T1000 (cell line): ENCODE measurements at places on chromosomes 7 and 10.

GRCh38 chr7:74690474-74690873 lies 33.0 kb downstream of the GTF2I start:
- no peak for DNase-seq

GRCh38 chr10:100506596-100507356 lies 12.9 kb downstream of the SEC31B start:
- peak; percentile 42 for DNase-seq

GRCh38 chr10:12975906-12976305 lies 25.6 kb downstream of the CCDC3 start:
- DNase-seq, result no peak

DNA sequence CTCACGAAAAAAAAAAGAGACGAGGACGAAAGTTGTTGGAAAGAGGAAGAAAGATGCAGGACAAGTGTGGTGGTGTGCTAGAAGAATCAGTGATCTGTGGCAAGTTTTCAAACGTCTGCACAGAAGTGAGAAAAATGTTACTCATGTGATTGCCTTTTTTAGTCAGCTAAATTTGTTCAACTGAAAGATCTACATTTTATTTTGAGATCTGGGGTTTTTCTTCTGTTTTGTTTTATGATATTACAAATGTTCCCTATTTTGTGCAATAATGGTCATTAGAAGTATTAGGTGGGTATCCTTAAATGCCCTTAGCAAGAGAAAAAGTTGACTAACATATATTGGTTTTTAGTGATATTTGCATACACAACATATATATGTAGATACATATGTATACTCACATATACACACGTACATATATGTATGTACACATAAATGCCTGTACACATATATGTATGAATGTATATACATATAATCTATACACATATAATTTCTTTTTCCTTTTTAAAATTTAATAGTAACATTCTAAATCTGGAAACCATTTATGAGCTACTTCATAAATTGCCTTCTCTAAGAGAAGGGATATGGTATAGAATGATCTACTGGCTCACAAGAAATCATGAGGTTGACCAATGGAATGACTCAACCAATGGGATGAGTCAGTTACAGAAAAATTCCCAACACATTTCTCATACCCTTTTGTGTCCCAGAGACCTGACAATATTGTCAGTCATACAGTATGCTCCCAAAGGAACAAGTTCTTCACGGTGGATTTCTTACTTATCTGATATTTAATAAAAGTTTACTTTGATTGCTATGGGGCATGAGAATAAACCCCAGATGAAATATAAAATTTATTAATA lies 38.4 kb downstream of the SLC39A12 start:
- no peak for DNase-seq

- no peak for DNase-seq
Measured at GRCh38 chr7:39073432-39073831, 95.7 kb downstream of the POU6F2 start.

DNA sequence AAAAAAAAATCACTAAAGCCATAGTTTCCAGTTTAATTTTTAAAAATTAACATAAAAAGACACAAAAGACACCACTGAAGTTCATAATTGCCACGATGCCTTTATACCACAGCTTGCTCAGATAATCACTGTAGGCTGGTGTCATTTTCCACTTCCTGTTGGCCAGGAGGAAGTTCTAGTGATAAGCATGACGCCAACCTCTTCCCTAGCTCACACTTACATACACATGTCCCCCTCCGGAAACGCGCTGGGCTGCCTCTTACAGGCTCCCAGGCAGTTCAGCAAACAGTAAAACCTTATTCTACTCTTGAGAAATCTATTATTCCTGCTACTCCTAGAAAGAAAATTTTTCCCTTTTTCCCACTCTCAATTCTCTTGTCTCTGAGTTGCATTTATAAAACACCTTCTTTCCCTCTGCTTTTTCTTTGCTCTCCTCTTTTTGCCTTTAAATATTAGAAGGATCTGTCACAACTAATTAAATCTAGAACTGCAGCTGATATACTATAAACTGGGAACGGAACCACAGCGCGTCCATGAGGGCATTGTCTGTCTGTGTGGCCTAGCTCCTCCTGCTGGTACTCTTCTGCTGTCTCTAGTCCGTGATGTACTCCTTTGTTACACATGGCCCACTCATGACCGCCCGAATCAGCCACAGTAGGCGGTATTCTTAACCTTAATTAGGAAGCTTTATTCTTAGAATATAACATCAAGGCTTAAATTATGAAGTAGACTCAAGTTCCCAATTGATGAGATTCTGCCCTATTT lies 664.9 kb downstream of the CNTNAP2 start:
- DNase-seq, result no peak

DNA sequence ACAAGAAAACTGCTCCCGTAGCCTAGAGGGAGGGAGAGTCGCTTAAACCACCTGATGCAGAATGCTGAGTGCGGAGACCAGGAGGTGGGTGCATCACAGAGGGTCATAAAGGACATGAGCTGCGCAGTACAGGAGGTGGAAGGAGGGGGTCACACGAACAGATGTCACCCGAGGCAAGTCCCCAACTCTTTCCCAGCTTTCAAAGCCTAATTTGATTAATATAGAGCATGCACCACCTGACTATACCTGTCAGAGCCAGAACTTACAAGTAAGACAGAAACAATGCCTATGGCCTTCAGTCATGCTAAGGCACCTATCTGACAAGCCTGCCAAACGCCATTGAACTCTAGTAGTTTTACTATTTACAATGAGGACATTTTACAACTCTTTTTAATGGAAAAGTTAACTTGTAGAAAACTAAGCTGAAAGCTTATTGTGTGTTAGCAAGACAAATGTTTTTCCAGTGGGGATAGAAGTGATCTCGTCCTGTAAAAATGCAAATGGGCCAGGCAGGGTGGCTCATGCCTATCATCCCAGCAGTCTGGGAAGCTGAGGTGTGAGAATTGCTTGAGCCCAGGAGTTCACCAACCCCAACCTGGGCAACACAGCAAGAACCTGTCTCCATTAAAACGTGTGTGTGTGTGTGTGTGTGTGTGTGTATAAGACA lies 1.1 kb upstream of the VOPP1 start:
- no peak for DNase-seq

- DNase-seq, result no peak
Measured at GRCh38 chr10:128042131-128042610, 84.1 kb downstream of the MKI67 start.

- DNase-seq, result no peak
Measured at GRCh38 chr7:102463841-102464576, 654 bp downstream of the ALKBH4 start.

DNA sequence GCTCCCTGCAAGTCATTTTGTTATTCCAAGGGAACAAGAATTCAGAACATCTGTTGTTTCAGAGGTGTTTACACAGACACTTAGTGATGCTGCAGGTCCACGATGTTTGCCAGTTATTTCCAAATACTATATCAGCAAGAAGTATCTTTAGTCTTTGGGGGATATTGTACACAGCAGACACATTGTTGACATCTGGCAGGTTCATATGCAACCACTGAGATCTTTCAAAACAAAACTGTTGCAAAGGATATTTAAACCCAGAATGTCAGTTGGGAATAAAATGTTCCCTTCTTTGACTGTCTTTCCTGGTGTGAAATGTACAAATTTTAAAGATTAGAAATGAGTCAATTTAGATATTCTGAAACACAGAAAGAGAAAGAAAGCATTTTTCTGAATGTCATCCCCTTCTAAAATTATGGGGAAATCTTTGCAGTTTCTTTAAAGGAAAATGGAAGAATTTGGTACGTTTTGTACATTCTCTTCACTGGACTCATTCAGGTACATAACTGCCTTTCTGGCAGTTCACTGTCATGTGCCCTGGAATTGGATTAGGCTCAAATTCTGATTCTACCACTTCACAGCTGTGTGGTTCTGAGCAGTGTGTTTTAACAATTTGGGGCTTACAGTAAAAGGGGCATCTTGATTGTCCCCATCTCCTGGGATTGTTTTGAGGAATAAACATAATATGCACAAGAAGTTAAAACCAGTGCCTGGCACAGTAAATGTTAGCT lies 40.3 kb upstream of the CELF2 start:
- DNase-seq, result no peak

DNA sequence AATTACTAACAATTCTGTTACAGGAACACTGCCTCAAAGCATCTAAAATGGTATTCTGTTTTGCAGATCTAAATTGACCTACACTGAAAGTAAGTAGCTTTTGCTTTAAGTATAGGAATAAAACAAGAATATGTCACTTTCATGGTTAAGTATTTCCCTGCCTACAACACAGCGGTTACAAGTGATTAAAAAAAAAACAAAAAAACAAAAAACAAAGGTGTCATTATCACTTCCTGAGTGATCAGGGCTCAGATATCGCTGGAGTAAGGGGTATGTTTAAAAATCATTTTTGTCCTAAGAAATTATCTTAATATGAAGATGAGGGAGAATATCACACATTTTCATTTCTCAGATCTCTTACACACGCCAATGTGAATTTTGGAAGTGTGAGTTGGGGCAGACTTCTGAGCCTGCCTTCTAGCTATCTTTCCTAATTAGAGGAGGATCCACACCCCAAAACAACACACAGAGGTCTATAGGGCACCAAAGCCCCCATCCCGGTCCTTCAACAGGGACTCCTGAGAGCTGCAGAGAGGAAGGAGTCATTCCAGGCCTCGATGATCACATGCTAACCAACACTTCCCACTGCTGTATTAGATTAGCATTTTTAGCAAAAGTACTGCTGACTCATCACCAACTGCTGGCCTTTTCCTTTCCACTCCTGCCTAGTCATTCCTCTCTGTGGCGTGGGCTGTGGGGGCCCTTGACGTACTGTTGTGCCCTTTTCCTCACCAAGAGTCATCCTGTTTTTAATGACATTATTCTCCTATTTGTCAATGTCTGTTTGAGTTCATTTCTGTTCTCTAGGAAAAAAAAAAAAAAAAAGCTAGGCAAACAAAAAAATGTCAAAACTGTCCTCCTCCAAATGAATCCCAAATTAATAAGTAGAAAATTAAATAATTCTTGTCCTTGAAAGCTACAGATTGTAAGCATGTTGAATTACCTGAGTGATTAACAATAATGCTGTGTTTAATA lies 31.2 kb downstream of the PRTFDC1 start:
- peak; percentile 54 for DNase-seq

GRCh38 chr7:120857588-120858573 lies at the start of gene TSPAN12:
Gene TSPAN12, minus strand, starts transcription at chr7:120858144. Its CDS starts 1,381 bp downstream, at chr7:120856763.
- peak; percentile 41 for DNase-seq

DNA sequence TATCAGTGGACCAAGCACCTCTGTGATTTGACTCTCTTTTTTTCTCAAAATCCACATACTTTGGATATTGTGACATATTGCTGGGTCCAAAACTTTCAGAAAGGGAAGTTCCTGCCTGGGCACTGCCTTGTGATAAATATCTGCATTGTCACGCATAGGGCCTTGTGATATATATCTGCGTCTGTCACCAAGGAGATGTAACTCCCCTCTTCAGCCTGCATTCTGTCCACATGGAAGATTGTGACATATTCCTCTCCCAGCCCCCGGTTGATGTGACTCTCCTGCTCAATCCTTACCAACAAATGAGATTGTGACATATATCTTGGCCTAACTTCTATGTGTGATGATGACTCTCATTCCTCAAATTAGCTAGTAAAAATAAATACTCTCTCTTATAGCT lies 25.4 kb upstream of the ZNF107 start:
- no peak for DNase-seq

DNA sequence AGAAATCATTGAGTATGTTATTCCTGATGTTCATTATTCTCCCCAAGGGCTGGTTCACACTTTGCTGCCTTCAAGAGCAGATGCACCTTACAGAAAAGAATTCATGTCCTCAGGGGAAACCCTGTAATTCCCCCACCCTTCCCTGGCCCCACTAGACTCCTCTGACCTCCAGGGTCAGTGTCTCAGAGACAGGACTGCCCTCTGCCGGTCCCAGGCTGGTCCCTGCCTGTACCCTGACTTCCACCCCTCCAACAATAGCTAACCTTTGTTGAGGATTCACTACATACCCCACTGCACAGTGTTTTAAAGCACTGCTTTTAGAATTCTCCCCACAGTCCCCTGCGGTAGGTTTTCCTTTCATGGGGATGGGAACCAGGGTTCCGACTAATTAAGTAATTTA lies 4.4 kb upstream of the SEPHS1 start:
- DNase-seq, result no peak

DNA sequence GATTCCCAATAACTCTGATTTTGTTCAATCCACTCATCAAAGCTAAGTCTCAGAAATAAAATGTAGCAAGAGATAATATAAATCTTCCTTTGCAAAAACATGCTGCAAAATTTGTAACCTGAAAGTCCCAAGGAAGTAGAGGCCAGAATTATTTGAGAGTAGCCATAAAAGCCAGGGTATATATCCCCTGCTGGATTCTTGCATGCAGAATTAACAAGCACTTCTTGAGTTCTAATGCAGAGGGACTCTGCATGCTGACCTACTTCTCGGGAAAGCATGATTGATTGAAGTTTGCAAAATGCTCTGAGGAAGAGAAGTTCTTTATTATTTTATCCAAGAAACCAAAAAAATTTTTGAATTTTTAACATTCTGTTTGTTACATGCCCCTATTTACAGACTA lies 121.6 kb downstream of the THSD7A start:
- DNase-seq, result no peak

- no peak for DNase-seq
Measured at GRCh38 chr7:132246591-132246990, 329.7 kb downstream of the PLXNA4 start.

- peak; percentile 72 for DNase-seq
Measured at GRCh38 chr10:86225103-86225782, 141.4 kb downstream of the GRID1 start.

GRCh38 chr10:5978230-5978489 lies 817 bp upstream of the IL15RA start:
- no peak for DNase-seq

DNA sequence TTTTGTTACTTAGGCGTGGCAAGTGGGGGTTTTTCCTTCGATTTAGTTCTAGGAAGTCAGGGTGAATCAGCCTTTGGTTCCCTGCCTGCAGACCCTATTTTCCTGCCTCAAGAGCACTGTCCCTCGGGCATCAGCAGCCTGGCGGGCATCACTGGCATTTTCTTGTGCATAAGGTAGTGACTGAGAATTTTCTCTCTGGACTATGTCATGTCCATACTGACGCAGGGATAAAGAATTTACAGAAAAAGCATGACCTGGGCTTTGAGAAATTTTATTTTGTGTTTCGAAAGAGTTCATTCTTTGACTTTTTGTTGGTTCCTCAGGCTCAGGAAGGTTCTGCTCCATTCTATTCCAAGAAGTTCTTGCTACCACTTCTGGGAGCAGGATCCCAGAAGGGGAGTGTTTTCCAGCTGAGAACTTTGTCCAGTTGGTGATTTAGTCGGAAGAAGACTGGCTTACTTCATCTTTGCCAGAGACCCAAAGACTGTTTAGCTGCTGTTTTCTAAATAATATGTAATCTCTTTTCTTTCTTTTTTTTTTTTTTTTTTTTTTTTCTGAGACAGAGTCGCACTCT lies 213.9 kb upstream of the SH2B2 start:
- DNase-seq, result no peak

GRCh38 chr10:44386546-44387052 lies 1.7 kb upstream of the CXCL12 start:
- peak; percentile 38 for DNase-seq
